Transverse colon (tissue), 4 donors: ENCODE measurements at places on chromosomes 1 and 21. TPM values are rescaled to one million over a fixed set of nuclear protein-coding genes. Genes with fewer than 3 reads are reported as not detected.

Gene ATP1B1
- total RNA-seq = 82.8 TPM

Gene SYPL2
- 0.41 TPM for total RNA-seq

Gene FOXE3
- total RNA-seq = not detected

Gene EPS15
- 70.7 TPM for total RNA-seq

DNA sequence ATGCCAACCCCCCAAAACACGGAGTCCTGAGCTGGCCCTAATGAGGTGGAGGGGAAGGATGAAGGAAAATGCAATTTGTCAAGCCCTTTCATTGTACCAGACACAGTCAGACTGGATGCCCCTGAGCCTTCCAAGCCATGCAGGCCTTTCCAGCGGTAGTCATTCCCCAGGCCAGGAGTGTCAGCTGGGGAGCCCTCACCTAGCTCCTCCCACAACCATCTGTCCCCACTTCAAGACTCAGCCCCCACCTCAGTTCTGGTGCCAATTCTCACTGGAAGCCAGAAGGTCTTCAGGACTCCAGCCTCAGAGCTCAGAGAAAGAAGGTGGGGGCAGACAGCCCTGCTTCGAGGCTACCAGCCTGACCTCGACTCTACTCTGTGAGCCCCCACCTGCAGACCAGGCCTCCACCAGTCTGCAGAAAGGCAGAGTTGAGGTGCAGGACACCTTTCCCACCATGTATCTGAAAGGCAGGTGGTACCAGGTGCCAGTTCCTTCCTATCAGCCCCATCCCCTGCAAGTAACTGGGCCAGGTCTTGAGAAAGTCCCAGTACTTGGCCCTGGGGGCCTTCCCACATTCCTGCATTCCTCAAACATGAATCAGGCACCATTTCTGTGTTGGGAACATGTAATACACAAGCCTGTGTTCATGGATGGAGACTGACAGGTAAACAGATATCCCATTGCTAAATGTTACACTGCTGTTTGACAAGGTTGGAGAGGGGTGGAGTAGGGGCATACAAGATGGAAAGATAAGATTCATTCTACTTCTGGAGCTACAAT is 180.6 kb upstream of the EDN2 start:
- no peak for DNase-seq
- H3K4me3 ChIP-seq = no peak overlapping the region
- H3K27me3 ChIP-seq = peaks cover 18% of the 10 kb centered on the region
- no peaks in the 10 kb centered on the region for H3K36me3 ChIP-seq
- H3K27ac ChIP-seq = no peak overlapping the region

GRCh38 chr1:22387919-22388580 is 63.6 kb upstream of the ZBTB40 start:
- H3K36me3 ChIP-seq = no peaks in the 10 kb centered on the region
- H3K4me1 ChIP-seq = no peaks in the 10 kb centered on the region
- H3K4me3 ChIP-seq = no peak overlapping the region
- H3K27ac ChIP-seq = no peak overlapping the region
- no peak for DNase-seq
